Activated CD4-positive, alpha-beta T cell treated with anti-CD3 and anti-CD28 coated beads for 36 hours (primary cell): ENCODE measurements at places on chromosomes 16 and 17.

GRCh38 chr17:15256689-15257088, 8.4 kb downstream of the PMP22 start:
- peaks cover 15% of the 10 kb centered on the region for H3K4me1 ChIP-seq
- no peak overlapping the region for H3K27ac ChIP-seq
- H3K27me3 ChIP-seq: peaks cover 53% of the 10 kb centered on the region
- H3K4me3 ChIP-seq: no peak overlapping the region

DNA sequence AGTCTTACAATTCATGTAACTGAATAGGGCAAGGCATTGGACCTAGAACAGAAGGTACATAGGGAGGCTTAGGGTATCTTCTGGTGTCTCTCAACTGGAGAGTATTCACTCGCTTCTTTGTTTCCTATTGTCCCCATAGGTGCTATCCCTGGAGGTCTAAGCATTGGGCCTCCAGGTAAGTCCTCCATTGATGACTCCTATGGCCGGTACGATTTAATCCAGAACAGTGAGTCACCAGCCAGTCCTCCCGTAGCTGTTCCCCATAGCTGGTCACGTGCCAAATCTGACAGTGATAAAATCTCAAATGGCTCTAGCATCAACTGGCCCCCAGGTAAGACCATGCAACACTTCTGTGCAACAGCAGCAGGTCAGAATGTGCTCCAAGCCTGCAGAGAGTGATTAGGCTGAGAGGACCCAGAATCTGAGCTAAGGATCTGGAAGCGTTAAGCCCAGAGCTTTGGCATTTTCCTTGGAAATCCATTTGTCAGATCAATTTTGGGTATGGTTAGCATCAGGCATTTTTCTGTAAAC, 35.7 kb downstream of the TMC6 start:
- peaks cover 28% of the 10 kb centered on the region for H3K36me3 ChIP-seq
- H3K27ac ChIP-seq: no peak overlapping the region
- H3K4me3 ChIP-seq: no peak overlapping the region
- peaks cover 8% of the 10 kb centered on the region for H3K4me1 ChIP-seq
- no peak for DNase-seq

DNA sequence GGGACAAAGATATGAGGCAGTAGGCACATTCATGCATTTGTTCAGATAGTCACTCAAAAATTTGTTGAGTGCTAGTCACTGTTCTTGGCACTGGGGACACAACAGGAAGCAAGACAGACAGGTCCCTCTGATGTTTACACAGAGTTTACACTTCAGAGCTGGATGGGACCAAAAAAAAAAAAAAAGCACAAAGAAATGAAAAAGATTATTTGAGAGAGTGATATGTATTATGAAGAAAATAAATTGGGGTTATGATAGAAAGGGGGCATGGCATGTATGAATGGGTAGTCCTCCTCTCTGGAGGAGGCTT, 3.5 kb upstream of the YPEL2 start:
- H3K4me3 ChIP-seq: no peak overlapping the region
- DNase-seq: no peak
- H3K27me3 ChIP-seq: no peaks in the 10 kb centered on the region

- H3K36me3 ChIP-seq: peaks cover 55% of the 10 kb centered on the region
- H3K4me3 ChIP-seq: no peak overlapping the region
- no peak overlapping the region for H3K27ac ChIP-seq
- peaks cover 2% of the 10 kb centered on the region for H3K4me1 ChIP-seq
- H3K27me3 ChIP-seq: no peaks in the 10 kb centered on the region
- DNase-seq: no peak
These were observed 37.5 kb downstream of the SYNRG start for GRCh38 chr17:37571674-37572073.

DNA sequence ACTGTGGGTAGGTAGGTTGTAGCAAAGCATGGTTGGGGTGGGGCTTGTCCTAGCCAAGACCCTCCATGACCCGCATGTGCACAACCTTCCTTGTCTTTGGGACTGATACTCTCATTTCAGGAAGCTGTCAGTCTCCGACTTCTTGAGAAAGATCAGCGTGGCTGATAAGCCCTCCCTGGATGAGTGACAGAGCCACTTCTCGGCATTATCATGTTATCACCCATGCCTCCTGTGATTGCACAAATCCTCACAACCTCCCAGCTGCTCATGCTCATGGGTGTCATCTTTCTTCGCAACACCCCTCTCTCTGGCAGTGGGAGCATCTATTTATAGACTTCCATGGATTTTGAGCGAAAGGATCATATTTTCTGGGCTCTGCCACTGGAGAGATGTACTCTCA, 314.2 kb downstream of the FOXL1 start:
- H3K4me1 ChIP-seq: no peaks in the 10 kb centered on the region
- no peak overlapping the region for H3K27ac ChIP-seq
- peaks cover 10% of the 10 kb centered on the region for H3K27me3 ChIP-seq
- no peaks in the 10 kb centered on the region for H3K36me3 ChIP-seq
- DNase-seq: no peak

DNA sequence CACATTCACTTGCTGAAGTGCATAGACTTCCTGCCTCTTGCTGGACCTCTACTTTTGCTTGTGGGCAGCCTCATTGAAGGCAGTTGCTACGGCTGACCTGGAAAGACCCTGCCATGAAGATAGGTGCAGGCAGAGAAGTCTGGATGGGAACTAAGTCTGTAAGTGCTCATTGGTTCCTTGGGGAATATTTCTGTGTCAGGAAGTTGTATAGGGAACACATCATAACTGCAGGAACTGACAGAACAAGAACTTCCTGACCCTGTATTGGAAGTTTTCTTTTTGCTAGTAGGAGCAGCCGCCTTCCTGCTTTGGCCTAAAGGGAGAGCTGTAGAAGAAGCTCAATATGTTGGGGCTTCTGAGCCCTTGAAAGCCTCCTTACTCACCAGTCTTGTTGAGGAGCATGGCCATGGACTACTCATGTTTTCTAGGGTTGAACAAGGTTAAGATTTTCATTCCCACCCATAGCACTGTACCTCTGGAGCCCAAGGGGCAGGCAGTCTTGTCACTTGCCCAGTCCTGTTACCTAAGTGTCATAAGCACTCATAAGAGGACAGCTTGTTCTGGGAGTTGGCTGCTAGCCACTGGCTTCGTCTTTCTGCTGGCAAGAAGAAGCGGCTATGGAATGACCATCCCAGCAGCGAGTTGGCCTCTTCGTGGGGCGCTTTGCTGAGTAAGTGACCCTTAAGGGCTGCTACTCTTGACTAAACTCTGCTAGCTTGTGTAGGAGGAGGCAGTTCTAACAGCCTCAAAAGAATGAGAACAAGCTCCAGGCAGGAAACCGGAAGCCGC, 7.2 kb downstream of the UBFD1 start:
- no peak overlapping the region for H3K4me3 ChIP-seq
- no peak overlapping the region for H3K27ac ChIP-seq
- DNase-seq: no peak
- no peaks in the 10 kb centered on the region for H3K27me3 ChIP-seq
- H3K36me3 ChIP-seq: peaks cover 59% of the 10 kb centered on the region
- H3K4me1 ChIP-seq: peaks cover 10% of the 10 kb centered on the region

GRCh38 chr16:57734308-57734924, 1.2 kb upstream of the KATNB1 start:
- DNase-seq: no peak
- H3K4me1 ChIP-seq: peaks cover 22% of the 10 kb centered on the region
- H3K27me3 ChIP-seq: no peaks in the 10 kb centered on the region
- H3K36me3 ChIP-seq: peaks cover 16% of the 10 kb centered on the region

- peaks cover 24% of the 10 kb centered on the region for H3K27me3 ChIP-seq
- no peak overlapping the region for H3K4me3 ChIP-seq
- no peaks in the 10 kb centered on the region for H3K4me1 ChIP-seq
- no peak for DNase-seq
- H3K36me3 ChIP-seq: no peaks in the 10 kb centered on the region
These were observed 6.1 kb downstream of the ABCC3 start for GRCh38 chr17:50640686-50641351.

GRCh38 chr16:12511308-12511707, 292.4 kb downstream of the CPPED1 start:
- peaks cover 2% of the 10 kb centered on the region for H3K4me1 ChIP-seq
- H3K27me3 ChIP-seq: no peaks in the 10 kb centered on the region
- no peak for DNase-seq
- peaks cover 3% of the 10 kb centered on the region for H3K36me3 ChIP-seq

DNA sequence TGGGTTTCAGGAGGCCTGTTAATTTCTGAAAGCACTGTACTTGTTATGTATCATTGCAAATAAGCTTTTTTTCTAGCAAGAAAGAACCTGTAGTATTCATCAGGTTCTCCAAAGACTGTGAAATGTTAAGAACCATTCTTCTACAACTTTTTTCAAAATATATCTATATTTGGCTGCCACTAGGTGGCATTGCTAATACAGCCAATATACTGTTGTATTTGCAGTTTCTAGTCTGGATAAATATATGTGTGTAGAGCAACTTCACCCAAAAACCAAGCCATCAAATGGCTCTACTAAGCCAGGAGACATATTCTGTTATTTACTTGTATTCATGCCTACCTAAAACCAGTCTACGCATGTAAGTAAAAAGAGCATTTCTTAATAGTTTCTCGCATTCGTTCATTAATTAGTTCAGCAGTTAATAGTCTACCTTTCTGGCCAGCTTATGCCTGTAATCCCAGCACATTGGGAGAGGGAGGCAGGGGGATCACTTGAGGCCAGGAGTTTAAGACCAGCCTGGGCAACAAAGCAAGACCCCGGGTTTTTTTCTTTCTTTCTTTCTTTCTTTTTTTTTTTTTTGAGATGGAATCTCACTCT, 39.5 kb downstream of the VMP1 start:
- H3K4me1 ChIP-seq: peaks cover 22% of the 10 kb centered on the region
- peaks cover 18% of the 10 kb centered on the region for H3K36me3 ChIP-seq
- no peak for DNase-seq
- H3K27ac ChIP-seq: no peak overlapping the region
- H3K4me3 ChIP-seq: no peak overlapping the region
- H3K27me3 ChIP-seq: no peaks in the 10 kb centered on the region

DNA sequence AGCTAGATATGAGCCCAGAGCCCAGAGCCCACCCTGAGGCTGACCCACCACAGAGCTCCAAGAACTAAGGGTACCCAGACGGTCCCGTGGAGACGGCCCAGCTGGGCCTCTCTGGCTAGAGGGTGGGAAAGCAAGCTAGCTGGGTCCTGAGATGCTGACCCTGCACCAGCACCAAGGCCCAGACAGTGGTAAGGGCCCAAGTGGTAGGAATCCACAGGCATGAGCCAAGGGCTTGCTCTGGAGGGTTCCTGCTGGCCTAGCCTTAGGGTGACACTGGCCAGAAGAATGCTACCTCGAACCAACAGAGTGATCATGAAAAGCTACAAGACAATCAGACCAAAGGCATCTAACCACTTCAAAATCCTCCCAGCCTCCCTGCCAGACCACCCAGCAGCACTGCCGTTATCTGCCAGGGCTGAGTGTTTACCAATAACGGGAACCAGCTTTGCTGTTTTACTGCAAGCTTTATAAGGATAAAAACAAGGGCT, 13.2 kb downstream of the HIC1 start:
- no peak for DNase-seq
- H3K27me3 ChIP-seq: peaks cover 5% of the 10 kb centered on the region
- H3K4me1 ChIP-seq: peaks cover 36% of the 10 kb centered on the region
- no peak overlapping the region for H3K27ac ChIP-seq
- H3K4me3 ChIP-seq: no peak overlapping the region

- no peak for DNase-seq
- no peaks in the 10 kb centered on the region for H3K36me3 ChIP-seq
- H3K27ac ChIP-seq: no peak overlapping the region
These were observed 130.2 kb downstream of the MYO1D start for GRCh38 chr17:32746698-32747097.

GRCh38 chr16:25065899-25066298, 45.6 kb upstream of the LCMT1 start:
- H3K36me3 ChIP-seq: no peaks in the 10 kb centered on the region
- no peak overlapping the region for H3K27ac ChIP-seq
- H3K27me3 ChIP-seq: no peaks in the 10 kb centered on the region
- H3K4me3 ChIP-seq: peak overlapping the region; percentile 76
- no peak for DNase-seq

DNA sequence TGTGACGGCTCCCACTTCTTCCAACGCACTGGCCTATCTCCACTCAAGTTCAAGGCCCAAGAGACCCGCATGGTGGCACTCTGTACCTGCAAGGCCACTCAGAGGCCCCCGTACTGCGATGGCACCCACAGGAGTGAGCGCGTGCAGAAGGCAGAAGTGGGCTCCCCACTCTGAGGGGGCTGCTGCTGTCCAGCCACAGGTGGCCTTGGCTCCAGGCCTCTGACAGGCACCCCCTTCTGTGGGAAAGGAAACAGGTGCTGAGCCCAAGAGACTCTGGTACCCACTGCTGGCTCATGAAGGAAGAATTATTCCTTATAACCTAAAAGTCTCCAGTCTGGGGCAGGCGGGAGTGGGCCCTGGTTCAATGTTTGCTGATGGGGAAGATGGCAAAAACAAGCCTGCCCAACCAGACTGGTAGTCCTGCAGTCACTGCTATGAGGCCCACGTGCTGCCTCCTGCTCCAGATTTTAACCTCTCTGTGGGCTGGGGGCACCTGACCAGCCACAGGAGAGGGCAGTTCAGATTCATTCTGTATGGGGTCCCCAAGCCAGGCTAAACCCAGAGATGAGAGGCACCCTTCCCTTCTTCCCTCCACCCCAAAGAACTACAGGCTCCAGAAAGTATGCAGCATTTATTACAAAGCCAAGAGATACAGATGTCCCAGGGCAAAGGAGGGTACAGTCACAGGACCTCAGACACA, 3.3 kb downstream of the CISD3 start:
- no peaks in the 10 kb centered on the region for H3K27me3 ChIP-seq
- H3K4me3 ChIP-seq: peak overlapping the region; percentile 5
- peak overlapping the region; percentile 92 for H3K27ac ChIP-seq
- H3K4me1 ChIP-seq: peaks cover 56% of the 10 kb centered on the region
- H3K36me3 ChIP-seq: peaks cover 16% of the 10 kb centered on the region

GRCh38 chr17:79971651-79972050, 64.0 kb downstream of the TBC1D16 start:
- no peak overlapping the region for H3K4me3 ChIP-seq
- DNase-seq: no peak
- no peaks in the 10 kb centered on the region for H3K36me3 ChIP-seq
- H3K4me1 ChIP-seq: no peaks in the 10 kb centered on the region
- H3K27ac ChIP-seq: no peak overlapping the region

- peaks cover under 1% of the 10 kb centered on the region for H3K27me3 ChIP-seq
- no peak overlapping the region for H3K4me3 ChIP-seq
- H3K27ac ChIP-seq: no peak overlapping the region
These were observed 67.0 kb upstream of the DNAH17 start for GRCh38 chr17:78644224-78644623.

DNA sequence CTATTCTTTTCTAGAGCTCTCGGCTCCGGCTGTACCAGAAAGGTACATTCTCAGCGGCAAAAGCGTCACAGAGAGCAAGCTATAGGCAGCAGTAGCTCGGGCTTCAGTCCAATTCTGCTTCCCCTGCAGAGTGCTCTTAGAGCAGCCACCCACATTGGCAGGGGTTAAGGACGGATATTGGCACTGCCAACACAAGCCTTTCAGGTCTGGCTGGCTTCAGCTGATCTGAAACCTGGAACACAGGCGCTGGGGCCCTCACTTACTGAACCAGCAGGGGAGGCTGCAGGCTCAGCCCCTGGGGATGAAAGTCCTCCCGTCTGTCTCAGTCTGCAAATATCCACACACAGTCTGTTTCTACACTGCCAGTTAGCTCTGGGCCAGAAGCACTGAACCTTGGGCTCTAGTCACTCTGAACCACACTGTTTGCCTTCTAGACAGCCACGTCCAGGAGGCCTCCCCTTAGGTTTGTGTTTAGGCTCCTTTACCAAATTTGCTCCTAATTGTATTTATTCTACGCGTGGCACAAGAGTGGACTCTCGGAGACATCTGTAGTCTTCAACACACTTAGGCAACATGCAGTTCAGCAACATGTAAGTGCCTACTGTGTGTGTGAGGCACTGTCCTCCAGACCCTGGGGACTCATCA, 40.1 kb downstream of the HIC1 start:
- peaks cover 8% of the 10 kb centered on the region for H3K36me3 ChIP-seq
- no peaks in the 10 kb centered on the region for H3K27me3 ChIP-seq

GRCh38 chr17:1095090-1095852, 84.5 kb downstream of the ABR start:
- H3K4me1 ChIP-seq: peaks cover 27% of the 10 kb centered on the region
- H3K4me3 ChIP-seq: no peak overlapping the region
- no peak for DNase-seq
- no peaks in the 10 kb centered on the region for H3K27me3 ChIP-seq
